PC-3 (cell line): ENCODE measurements at places on chromosomes 5 and 9. TPM values are rescaled to one million over a fixed set of nuclear protein-coding genes. Genes with fewer than 3 reads are reported as not detected.

Gene PRR16
- 2.4 and 3.6 TPM in 2 replicates for total RNA-seq

Gene FOXD4L3
- not detected in 2 replicates for total RNA-seq

Gene SUSD3
- 12.7 and 13.4 TPM in 2 replicates for total RNA-seq

Gene ANP32B
- total RNA-seq, result 14.8 and 32.6 TPM in 2 replicates

Gene GPR151
- not detected in 2 replicates for total RNA-seq

Gene ENTPD8
- total RNA-seq, result 0.17 TPM in 1 of 2 replicates, not detected in the other

Gene SPEF2
- 2.3 and 2.7 TPM in 2 replicates for total RNA-seq

Gene MUSK
- total RNA-seq, result not detected in 2 replicates

DNA sequence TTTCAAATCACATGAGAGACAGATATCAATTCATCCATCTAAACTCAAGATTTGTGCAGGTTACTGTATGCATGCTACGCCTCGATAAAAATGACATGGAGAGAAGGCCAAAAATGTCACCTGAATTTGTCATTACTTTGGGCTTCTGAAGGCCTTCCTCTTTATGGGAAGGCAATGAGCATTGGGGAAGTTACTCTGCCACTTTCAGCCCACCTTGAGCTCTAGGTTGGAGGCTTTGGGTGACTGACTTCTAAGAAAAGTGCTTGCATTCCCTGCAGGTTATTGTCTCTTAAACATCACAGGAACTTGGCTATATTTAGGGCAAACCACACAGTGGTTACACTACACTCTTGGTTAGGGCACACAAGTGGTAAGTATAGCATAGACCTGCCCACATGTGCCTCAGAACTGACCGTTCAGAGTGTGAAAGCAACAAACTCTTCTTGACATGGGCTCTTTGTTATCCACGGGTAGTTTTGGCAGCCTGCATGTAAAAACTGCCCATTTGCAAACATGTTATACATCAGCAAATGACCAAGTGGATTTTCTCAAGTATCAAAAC is 169.5 kb downstream of the ZNF608 start:
- H3K27me3 ChIP-seq, result no peaks in the 10 kb centered on the region
- H3K4me3 ChIP-seq, result no peak overlapping the region
- no peaks in the 10 kb centered on the region for H3K36me3 ChIP-seq

- H3K27ac ChIP-seq, result no peak overlapping the region
- H3K4me1 ChIP-seq, result no peaks in the 10 kb centered on the region
- no peaks in the 10 kb centered on the region for H3K36me3 ChIP-seq
- H3K4me3 ChIP-seq, result no peak overlapping the region
Measured at GRCh38 chr9:87753313-87753712, 27.4 kb downstream of the CTSL start.

GRCh38 chr9:73219985-73220626 is 68.4 kb downstream of the ANXA1 start:
- no peak overlapping the region for H3K27ac ChIP-seq
- H3K4me1 ChIP-seq, result no peaks in the 10 kb centered on the region
- DNase-seq, result peak; percentile 30

- no peak overlapping the region for H3K27ac ChIP-seq
- H3K4me1 ChIP-seq, result peaks cover 29% of the 10 kb centered on the region
- H3K36me3 ChIP-seq, result no peaks in the 10 kb centered on the region
Measured at GRCh38 chr9:114742947-114743346, 61.0 kb upstream of the TEX48 start.

- no peaks in the 10 kb centered on the region for H3K36me3 ChIP-seq
- peak overlapping the region; percentile 85 for H3K27ac ChIP-seq
- peak; percentile 83 for DNase-seq
- H3K4me1 ChIP-seq, result peaks cover 44% of the 10 kb centered on the region
Measured at GRCh38 chr5:52783226-52783959, 4.3 kb upstream of the ITGA1 start.

- no peak overlapping the region for H3K4me3 ChIP-seq
- H3K27ac ChIP-seq, result no peak overlapping the region
- DNase-seq, result no peak
- H3K4me1 ChIP-seq, result no peaks in the 10 kb centered on the region
- H3K27me3 ChIP-seq, result no peaks in the 10 kb centered on the region
Measured at GRCh38 chr5:103066326-103066725, 53.6 kb downstream of the GIN1 start.

DNA sequence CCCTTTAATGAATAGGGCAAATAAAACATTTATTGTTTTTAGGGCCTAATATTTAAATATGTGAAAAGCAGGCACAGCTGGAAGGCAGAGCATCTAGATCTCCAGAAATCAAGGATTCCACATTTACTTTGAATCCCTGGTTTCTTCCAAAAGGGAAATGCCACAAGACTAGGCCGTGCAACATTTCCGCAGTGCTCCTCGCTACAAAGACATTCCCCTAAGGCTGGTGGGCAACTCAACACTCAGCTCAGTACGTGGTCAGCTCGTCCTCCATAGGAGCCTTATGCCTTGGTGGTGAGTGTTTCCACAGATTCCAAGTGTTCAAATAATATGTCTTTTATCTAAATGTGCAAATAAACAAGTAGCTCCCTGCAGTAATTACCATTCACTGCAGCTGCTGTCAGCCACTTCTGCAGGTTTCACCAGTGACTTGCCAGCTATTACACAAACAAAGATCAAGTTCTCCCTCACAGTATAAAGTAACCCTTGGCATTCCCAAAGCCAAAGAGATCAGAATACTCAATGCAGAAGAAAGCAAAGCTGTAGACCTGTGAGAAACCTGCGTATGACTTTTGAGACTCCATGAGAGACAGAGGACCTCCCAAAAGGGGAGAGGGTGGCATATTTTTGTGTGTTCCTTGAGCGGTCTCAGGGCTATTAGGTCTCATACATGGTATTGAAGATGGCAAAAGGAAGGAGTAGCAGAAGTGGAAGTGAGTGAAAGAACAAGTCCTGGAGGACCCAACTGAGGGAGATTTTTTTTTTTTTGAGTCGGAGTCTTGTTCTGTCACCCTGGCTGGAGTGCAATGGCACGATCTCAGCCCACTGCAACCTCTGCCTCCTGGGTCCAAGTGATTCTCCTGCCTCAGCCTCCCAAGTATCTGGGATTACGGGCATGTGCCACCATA is 38.0 kb upstream of the TENT2 start:
- no peaks in the 10 kb centered on the region; the same call in 1 of the 2 replicates for H3K36me3 ChIP-seq
- H3K4me1 ChIP-seq, result peaks cover 8% of the 10 kb centered on the region
- DNase-seq, result no peak
- no peak overlapping the region for H3K27ac ChIP-seq
- no peak overlapping the region for H3K4me3 ChIP-seq

DNA sequence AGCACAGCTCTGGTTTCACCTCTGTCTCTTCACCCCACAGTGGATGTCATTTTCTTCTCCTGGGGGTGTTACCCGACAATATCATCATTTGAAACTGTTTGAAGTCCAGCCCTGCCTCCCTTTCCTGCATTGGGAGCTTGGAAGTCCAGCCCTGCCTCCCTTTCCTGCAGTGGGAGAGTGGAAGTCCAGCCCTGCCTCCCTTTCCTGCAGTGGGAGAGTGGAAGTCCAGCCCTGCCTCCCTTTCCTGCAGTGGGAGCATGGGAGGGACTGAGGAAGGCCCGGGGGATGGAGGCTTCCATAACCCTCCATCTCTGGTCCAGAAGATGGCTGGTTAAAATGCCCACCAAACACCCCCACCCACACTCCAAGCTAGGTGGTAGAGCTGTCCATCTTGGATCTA is 59.8 kb downstream of the SYK start:
- DNase-seq, result no peak
- H3K4me1 ChIP-seq, result 0 out of 2 replicates have a peak, but pooled peaks cover under 1% of the 10 kb centered on the region
- no peaks in the 10 kb centered on the region for H3K27me3 ChIP-seq

DNA sequence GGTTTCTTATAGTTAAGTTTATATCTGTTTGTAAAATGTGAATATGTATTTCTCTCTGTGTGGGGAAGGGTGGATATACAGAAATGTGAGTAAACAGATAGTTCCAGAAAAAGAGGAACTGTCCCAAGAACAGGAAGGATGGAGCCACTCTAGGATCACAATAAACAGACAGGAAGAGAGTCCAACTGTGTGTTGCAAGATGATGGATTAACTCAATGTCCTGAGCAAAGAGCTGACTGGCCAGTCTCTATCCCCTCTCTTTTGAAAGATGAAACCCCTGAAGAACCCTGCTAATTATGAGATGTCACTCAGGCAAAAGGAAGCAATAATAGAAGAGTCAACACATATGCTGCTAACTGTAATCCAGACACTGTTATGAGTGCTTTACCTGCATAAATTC is 202.7 kb downstream of the SEMA6A start:
- no peaks in the 10 kb centered on the region for H3K27me3 ChIP-seq
- H3K36me3 ChIP-seq, result no peaks in the 10 kb centered on the region
- no peak for DNase-seq

DNA sequence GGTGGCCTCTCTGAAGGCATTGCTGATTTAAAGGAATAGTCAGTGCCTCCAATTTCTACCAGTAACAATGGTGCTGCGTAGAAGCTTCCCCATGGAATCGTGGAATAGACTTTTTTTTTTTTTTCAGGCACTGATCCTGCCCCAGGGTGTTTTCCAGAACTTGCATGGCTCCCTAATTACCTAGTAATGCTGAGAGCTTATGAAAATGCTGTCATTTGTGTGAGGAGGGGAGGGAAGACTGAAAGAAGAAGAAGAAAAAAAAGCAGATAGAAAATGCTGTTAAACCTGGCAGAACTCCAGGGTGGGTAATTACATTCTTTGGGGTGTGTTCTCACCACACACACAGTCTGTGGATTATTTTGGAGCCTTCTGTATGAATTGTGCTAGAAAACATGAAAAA is 4.8 kb upstream of the GRIA1 start:
- H3K27me3 ChIP-seq, result peaks cover 10% of the 10 kb centered on the region
- DNase-seq, result no peak
- no peak overlapping the region for H3K4me3 ChIP-seq
- no peaks in the 10 kb centered on the region for H3K36me3 ChIP-seq

- no peak overlapping the region for H3K27ac ChIP-seq
- H3K4me3 ChIP-seq, result no peak overlapping the region
- H3K4me1 ChIP-seq, result peaks cover under 1% of the 10 kb centered on the region; the same call in 1 of the 2 replicates
Measured at GRCh38 chr5:134132372-134133187, 18.1 kb downstream of the TCF7 start.

GRCh38 chr9:90379771-90380170 is 262.9 kb downstream of the DIRAS2 start:
- H3K27me3 ChIP-seq, result peaks cover 8% of the 10 kb centered on the region
- no peak overlapping the region for H3K27ac ChIP-seq
- no peaks in the 10 kb centered on the region for H3K4me1 ChIP-seq
- DNase-seq, result no peak
- H3K36me3 ChIP-seq, result no peaks in the 10 kb centered on the region

DNA sequence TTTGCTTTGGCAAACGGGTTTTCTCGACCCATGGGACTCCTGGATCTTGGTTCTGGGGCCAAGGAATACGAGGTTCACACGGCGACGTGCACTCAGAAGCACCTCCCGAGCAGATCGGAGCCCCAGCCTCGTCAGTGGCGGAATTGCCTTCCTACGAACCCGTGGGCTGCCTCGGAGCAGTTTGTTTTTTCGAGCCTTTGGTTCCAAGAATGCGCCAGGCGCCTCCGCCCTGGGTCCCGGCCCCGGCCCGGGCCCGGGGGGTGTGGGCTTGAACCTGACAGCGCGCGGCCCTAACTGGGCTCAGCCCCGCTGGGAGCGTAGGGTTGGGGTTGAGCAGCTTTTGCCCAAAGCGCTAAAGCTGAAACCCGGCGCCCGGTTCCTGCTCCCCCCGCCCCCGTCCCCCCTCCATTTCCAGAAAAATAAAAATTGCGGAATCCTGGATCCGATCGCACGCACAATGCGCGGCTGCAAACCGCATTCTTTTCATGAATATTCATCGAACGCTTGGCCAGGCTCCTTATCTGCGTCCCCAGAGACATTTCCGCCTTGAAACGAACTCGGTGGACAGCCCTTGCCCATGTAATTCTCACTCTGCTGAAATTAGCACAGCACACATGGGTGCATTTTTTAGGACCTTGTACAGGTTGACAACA is 1.0 kb downstream of the BASP1 start:
- H3K4me3 ChIP-seq, result peak overlapping the region; percentile 83
- peak overlapping the region; percentile 31 for H3K27ac ChIP-seq
- H3K36me3 ChIP-seq, result peaks cover 15% of the 10 kb centered on the region; the same call in 1 of the 2 replicates
- H3K27me3 ChIP-seq, result no peaks in the 10 kb centered on the region
- peak; percentile 63 for DNase-seq

GRCh38 chr5:136073714-136074529 is 45.1 kb downstream of the TGFBI start:
- no peak for DNase-seq
- no peaks in the 10 kb centered on the region for H3K36me3 ChIP-seq
- H3K4me3 ChIP-seq, result no peak overlapping the region
- peaks cover 16% of the 10 kb centered on the region for H3K27me3 ChIP-seq
- no peak overlapping the region for H3K27ac ChIP-seq

GRCh38 chr9:71911908-71912335 is 483 bp downstream of the C9orf85 start:
- H3K36me3 ChIP-seq, result no peaks in the 10 kb centered on the region
- no peaks in the 10 kb centered on the region for H3K27me3 ChIP-seq
- H3K4me3 ChIP-seq, result peak overlapping the region; percentile 87
- DNase-seq, result no peak

GRCh38 chr9:137813167-137813566 is 64.4 kb upstream of the CACNA1B start:
- no peak overlapping the region for H3K27ac ChIP-seq
- no peak for DNase-seq
- no peaks in the 10 kb centered on the region for H3K4me1 ChIP-seq
- H3K27me3 ChIP-seq, result no peaks in the 10 kb centered on the region
- H3K36me3 ChIP-seq, result peaks cover 11% of the 10 kb centered on the region

DNA sequence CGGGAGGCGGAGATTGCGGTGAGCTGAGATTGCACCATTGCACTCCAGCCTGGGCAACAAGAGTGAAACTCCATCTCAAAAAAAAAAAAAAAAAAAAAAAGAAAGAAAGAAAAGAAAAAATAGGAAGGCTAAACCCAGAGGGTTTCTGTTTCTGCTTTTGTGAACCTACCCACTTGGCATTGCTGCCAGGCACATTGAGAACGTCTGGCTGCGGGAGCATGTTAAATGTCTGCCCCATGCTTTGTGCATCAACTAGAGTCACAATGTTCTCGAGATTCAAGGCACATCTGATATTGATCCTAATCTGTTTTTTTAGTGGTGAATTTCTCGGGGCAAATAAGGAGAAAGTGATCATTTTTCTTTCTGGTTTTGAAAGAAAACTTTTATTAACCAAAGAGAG is 2.8 kb downstream of the SLC25A25 start:
- H3K27ac ChIP-seq, result no peak overlapping the region
- DNase-seq, result no peak
- no peaks in the 10 kb centered on the region for H3K36me3 ChIP-seq
- no peaks in the 10 kb centered on the region for H3K27me3 ChIP-seq
- peaks cover 34% of the 10 kb centered on the region for H3K4me1 ChIP-seq

DNA sequence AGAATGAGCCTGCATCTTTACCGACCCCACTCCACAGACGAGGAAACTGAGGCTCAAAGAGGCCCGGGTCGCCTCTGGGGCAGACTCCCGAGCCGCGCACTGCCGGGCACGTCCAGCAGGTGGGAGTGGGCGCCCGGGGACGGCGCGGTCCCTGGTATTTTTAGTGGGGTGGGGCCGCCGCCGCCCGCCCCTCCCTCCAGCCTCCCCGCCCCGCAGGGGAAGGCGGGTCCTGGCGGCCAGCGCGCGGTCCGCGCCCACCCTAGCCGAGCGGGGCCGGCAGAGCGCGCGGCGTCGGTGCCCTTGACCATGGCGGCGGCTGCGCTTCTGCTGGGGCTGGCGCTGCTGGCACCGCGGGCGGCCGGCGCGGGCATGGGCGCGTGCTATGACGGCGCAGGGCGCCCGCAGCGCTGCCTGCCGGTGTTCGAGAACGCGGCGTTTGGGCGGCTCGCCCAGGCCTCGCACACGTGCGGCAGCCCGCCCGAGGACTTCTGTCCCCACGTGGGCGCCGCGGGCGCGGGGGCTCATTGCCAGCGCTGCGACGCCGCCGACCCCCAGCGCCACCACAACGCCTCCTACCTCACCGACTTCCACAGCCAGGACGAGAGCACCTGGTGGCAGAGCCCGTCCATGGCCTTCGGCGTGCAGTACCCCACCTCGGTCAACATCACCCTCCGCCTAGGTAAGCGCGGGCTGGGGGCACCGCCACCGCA is at the start of gene LAMC3:
TSS of gene LAMC3 (plus strand) at position 266 of the 710 bp plus-strand sequence. CDS start at position 307, 41 bp downstream.
- H3K27me3 ChIP-seq, result no peaks in the 10 kb centered on the region
- H3K4me3 ChIP-seq, result peak within 1 kb of the TSS; percentile 62
- peak; percentile 17 for DNase-seq
